ENCODE measurements at places on chromosomes 7 and 10. TPM values are rescaled to one million over a fixed set of nuclear protein-coding genes. Genes with fewer than 3 reads are reported as not detected.

DNA sequence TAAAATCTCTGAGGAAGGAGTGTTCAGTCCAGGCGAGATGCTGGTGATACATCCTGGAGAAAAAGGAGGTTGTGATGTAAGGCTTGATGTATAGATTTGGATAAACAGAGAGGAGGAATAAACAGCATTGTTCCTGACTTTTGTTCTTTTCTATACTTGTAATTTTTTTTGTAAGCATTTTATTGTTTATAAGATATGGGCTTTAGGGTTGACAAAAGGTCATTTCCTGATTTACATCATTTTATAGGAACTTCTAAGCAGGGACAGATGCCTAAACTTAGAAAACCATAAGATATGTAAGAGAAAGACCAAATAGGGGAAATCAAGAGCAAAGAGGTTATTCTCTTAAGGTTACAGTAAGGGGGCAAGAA lies 16.7 kb upstream of the SLC26A4 start:
- no peak overlapping the region for H3K27ac ChIP-seq
- H3K4me1 ChIP-seq = no peaks in the 10 kb centered on the region
- H3K27me3 ChIP-seq = no peaks in the 10 kb centered on the region
- no peaks in the 10 kb centered on the region for H3K36me3 ChIP-seq

The CLDN4 gene
- total RNA-seq = not detected

DNA sequence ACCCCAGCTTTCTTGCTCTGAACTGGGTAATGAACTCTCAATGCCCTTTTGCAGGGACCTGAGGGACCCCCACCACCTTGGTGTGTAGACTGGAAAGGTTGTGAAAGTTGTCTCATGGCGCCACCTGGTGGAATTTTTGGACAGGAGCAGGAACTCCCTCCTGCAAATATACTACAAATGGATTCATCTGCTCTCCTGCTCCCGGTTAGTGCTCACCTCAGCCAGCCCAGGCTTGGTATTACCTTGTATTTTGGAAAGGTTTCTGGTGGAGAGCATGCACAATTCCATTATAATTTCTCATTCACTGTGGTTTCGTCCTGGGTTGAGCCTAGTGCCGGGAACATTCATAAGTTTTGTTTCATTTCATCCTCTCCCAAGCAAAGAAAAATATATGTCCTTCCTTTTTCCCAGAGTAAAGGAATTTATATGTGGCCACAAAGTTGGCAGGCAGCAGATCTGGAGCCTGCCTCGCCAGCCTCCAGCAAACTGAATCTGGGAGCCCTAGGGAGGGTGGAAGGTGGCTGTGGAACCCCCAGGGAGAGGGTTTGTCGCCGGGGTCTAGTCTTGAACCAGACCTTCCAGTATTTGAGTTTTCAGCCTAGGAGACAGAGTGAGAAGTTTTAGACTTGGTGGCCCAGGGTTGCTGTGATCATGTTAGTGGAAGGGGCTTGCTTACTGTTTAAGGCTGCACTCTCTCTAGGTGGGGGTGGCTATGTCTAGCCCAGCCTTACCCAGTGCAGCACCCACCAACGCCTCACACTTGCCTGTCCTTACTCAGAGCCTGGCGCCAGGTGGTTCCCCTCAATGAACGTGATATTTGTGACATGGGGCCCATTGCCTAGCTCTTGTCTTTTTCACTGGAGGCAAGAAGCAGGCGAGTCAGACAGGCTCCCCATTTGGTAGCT lies 9.5 kb downstream of the FAM241B start:
- no peaks in the 10 kb centered on the region for H3K4me1 ChIP-seq
- no peaks in the 10 kb centered on the region for H3K27me3 ChIP-seq
- no peaks in the 10 kb centered on the region for H3K36me3 ChIP-seq
- H3K27ac ChIP-seq = no peak overlapping the region
- H3K4me3 ChIP-seq = no peak overlapping the region

- peaks cover 4% of the 10 kb centered on the region for H3K36me3 ChIP-seq
- peaks cover 90% of the 10 kb centered on the region for H3K27me3 ChIP-seq
- no peak overlapping the region for H3K27ac ChIP-seq
- peaks cover 21% of the 10 kb centered on the region for H3K4me1 ChIP-seq
These were observed 4.7 kb downstream of the ZNF503 start for GRCh38 chr10:75396631-75397495.

DNA sequence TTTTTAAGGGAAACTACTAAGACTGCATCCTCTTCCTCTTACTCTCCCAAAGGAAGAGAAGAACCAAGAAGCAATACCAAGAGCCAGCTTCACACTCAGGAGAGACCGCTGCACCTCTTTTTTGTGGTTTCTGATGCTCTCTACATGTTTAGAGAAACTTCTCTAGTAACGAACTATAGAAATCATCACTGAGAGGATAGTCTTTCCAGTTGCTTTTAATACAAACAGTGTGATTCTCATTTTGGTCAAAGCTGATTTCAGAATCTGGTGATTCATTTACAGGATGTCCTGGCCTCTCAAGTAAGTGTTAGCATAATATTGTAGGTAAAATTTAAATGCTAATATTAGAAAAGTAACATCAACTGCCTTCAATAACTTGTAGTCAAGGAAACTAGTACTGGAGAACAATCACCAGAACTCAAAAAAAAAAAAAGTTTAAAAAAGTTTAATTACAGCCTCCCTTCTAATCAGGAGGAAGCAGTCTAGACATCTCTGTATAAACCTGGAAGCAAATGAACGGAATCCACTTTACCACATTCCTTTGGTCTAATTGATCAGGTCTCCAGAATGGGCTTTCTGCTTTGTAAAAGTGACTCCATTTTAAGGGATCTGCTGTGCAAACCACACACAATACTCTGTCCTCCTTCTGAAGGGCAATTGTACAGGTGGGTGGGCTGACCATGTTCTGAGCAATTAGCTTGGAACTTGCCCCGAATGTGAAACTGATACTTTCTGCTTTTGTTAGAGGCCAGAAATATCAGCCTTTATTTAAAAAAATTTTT lies 3.0 kb downstream of the LAMB1 start:
- DNase-seq = no peak
- peaks cover 37% of the 10 kb centered on the region for H3K4me1 ChIP-seq
- peaks cover 44% of the 10 kb centered on the region for H3K27me3 ChIP-seq
- H3K36me3 ChIP-seq = no peaks in the 10 kb centered on the region
- H3K27ac ChIP-seq = no peak overlapping the region

DNA sequence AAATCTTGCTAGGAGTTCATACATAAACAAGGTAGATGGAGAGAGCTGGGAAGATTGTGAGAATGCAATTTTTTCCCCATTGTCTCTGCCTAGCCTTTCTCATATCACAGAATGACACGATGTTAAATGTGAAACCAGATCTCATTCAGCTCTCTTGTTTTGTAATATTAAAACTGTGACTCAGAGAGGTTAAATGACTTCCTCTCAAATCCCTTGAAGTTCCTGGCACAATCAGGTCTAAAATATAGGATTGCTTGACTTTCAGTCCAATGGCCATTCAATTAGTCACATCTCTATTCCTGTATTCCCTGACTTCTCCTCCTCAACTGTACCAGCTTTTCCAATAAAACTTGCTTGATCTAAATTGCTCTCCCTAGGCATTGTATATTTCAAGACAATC lies 3.1 kb downstream of the ANKRD22 start:
- no peak for DNase-seq
- H3K4me1 ChIP-seq = no peaks in the 10 kb centered on the region
- H3K27ac ChIP-seq = no peak overlapping the region
- no peaks in the 10 kb centered on the region for H3K27me3 ChIP-seq
- H3K36me3 ChIP-seq = no peaks in the 10 kb centered on the region
- H3K4me3 ChIP-seq = no peak overlapping the region

DNA sequence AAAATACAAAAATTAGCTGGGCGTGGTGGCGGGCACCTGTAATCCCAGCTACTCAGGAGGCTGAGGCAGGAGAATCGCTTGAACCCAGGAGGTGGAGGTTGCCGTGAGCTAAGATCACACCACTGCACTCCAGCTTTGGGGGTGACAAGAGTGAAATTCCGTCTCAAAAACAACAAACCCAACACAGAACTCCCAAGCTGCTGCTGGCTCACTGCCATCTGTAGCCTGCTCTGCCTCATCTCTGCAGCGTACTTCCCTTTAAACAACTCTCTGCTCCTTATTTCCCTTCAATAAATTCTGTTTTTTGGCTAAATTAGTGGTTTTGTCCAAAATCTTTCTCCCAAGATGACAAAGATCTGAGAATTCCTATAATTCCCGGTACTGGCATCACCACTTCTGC lies 189.2 kb upstream of the GALNT17 start:
- H3K27ac ChIP-seq = no peak overlapping the region
- H3K4me1 ChIP-seq = no peaks in the 10 kb centered on the region
- H3K36me3 ChIP-seq = no peaks in the 10 kb centered on the region
- no peak for DNase-seq

The GSTO1 gene
- 48.6 TPM for total RNA-seq

DNA sequence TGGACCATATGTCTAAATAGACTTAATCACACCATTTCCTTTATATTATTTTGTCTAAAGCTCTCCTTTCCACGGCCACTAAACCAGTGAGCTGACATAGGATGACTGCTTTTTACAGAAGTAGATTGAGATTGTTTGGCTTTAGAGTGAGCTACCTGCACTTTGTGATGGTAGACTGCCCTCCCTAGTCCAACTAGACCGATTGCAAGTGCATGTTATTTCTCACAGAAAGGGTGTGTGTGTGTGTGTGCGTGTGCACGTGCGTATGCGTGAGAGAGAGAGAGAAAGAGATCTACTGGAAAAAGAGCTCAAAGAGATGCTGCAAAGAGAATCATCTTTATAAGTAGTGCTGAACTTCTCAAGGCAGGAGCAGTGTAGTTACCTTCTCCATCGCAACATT lies 60.7 kb downstream of the VCL start:
- no peaks in the 10 kb centered on the region for H3K27me3 ChIP-seq
- no peak overlapping the region for H3K27ac ChIP-seq
- no peaks in the 10 kb centered on the region for H3K36me3 ChIP-seq
- H3K4me1 ChIP-seq = no peaks in the 10 kb centered on the region
- no peak overlapping the region for H3K4me3 ChIP-seq

The SAMD9 gene
- total RNA-seq = not detected

The PRR15 gene
- total RNA-seq = 0.77 TPM

DNA sequence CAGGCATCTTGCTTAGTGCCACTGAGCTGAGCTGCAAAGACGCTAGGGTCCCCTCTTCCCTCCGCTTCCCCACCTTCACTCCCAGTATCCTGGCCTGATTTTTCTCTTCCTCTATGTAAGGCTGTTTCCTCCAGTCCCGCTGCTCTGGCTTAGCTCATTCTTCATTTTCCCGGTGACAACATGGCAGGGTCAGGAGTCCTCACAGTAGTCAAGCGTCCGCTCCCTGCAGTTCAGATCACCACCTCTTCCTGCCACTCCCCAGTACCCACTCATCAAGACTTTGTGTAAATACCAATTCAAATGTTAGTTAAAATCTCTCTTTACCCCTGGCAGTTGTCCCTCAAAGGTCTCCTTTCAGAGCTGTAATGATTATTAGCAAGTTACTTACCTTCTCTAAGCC lies 650.4 kb upstream of the CELF2 start:
- no peaks in the 10 kb centered on the region for H3K27me3 ChIP-seq
- H3K4me1 ChIP-seq = no peaks in the 10 kb centered on the region
- no peaks in the 10 kb centered on the region for H3K36me3 ChIP-seq
- no peak for DNase-seq
- H3K4me3 ChIP-seq = no peak overlapping the region

- H3K4me1 ChIP-seq = peaks cover 10% of the 10 kb centered on the region
- H3K4me3 ChIP-seq = peak overlapping the region; percentile 94
- no peaks in the 10 kb centered on the region for H3K36me3 ChIP-seq
- no peak for DNase-seq
- H3K27me3 ChIP-seq = no peaks in the 10 kb centered on the region
These were observed 2.9 kb upstream of the TRIM8 start for GRCh38 chr10:102641402-102641801.

DNA sequence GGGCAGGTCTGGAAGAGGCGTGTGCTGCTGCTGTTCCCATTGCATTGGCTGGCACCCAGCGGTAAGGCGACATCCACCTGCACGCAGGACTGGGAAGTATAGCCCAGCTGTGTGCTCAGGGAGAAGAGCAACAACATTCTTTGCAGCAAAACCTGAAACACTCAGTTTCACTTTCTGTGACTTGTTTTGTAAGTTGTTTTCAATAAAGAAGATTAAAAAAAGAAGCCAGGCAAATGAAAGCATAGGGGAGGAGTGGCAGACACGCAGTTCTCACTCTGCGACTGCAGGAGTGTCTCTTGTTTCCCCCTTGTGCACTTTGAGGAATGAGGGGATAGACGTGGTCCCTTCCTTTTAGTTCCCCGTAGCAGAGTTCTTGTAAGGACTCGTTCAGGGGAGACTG lies 5.8 kb downstream of the FBH1 start:
- no peak overlapping the region for H3K4me3 ChIP-seq
- H3K36me3 ChIP-seq = no peaks in the 10 kb centered on the region
- no peaks in the 10 kb centered on the region for H3K27me3 ChIP-seq
- H3K4me1 ChIP-seq = peaks cover 25% of the 10 kb centered on the region
- DNase-seq = peak; percentile 21

The ST8SIA6 gene
- 4.4 TPM for total RNA-seq

The OR13A1 gene
- total RNA-seq = 1.5 TPM

The CALML5 gene
- not detected for total RNA-seq

DNA sequence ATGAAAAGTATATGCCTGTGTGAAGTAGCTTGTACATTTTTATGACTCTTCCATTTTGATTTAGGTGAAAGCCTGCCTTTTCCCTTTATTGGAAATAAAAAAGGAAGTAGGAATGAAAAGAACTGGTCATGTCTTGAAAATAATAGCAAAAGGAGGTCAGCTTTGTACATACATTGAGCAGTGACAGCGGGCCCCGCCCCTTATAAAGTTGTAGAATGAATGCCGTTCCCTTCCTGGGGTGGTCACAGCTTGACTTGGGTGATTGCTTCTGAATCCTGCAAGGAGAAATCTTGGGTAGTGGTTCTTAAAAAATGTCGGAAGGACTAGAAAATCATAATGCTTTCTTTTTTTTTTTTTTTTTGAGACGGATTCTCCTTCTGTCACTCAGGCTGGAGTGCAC lies 31.7 kb downstream of the CAMK1D start:
- H3K27ac ChIP-seq = no peak overlapping the region
- no peak overlapping the region for H3K4me3 ChIP-seq
- no peak for DNase-seq
- H3K36me3 ChIP-seq = no peaks in the 10 kb centered on the region
- no peaks in the 10 kb centered on the region for H3K4me1 ChIP-seq

DNA sequence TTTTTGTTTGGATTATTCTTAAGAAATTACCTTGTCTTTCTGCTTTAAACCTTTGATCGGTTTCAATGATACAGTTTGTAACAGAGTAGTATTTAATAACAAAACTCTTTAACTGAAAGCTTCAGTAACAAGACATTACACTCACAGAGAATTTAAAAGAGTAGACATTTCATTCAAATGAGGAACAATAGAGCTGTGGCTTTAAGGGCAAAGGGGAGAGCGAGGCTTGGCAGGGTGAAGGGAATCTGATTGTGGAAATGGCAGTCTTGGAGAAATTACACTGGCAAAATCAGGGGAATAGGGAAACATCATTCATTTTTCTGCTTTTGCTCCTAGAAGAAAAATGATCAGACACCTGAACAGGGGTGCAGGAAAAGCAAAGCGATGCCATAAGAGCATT lies 5.1 kb upstream of the HIPK2 start:
- H3K36me3 ChIP-seq = no peaks in the 10 kb centered on the region
- H3K4me3 ChIP-seq = no peak overlapping the region
- peaks cover 20% of the 10 kb centered on the region for H3K4me1 ChIP-seq
- no peak overlapping the region for H3K27ac ChIP-seq
- H3K27me3 ChIP-seq = peaks cover 30% of the 10 kb centered on the region
- peak; percentile 28 for DNase-seq

GRCh38 chr10:95742962-95743535 lies 12.9 kb upstream of the ENTPD1 start:
- H3K27ac ChIP-seq = no peak overlapping the region
- no peaks in the 10 kb centered on the region for H3K27me3 ChIP-seq
- no peak overlapping the region for H3K4me3 ChIP-seq
- no peaks in the 10 kb centered on the region for H3K36me3 ChIP-seq
- peaks cover 6% of the 10 kb centered on the region for H3K4me1 ChIP-seq

The TLX1 gene
- not detected for total RNA-seq

GRCh38 chr10:62080905-62081304 lies 179.4 kb downstream of the ARID5B start:
- H3K4me1 ChIP-seq = no peaks in the 10 kb centered on the region
- H3K27ac ChIP-seq = no peak overlapping the region
- no peak overlapping the region for H3K4me3 ChIP-seq
- H3K36me3 ChIP-seq = no peaks in the 10 kb centered on the region
- H3K27me3 ChIP-seq = no peaks in the 10 kb centered on the region

Measured in neural progenitor cell (in vitro differentiated cells).